Non-pigmented ciliary epithelial cell (primary cell): ENCODE measurements at places on chromosomes 1 and 21.

- no peak for DNase-seq
These were observed 10.1 kb upstream of the RHOU start for GRCh38 chr1:228725178-228725577.

GRCh38 chr1:184824691-184825323, 70.1 kb upstream of the EDEM3 start:
- no peak for DNase-seq

- DNase-seq: no peak
These were observed 40.7 kb upstream of the GPR37L1 start for GRCh38 chr1:202081992-202082391.

- DNase-seq: no peak
These were observed 34.8 kb upstream of the DUSP10 start for GRCh38 chr1:221776495-221777301.

DNA sequence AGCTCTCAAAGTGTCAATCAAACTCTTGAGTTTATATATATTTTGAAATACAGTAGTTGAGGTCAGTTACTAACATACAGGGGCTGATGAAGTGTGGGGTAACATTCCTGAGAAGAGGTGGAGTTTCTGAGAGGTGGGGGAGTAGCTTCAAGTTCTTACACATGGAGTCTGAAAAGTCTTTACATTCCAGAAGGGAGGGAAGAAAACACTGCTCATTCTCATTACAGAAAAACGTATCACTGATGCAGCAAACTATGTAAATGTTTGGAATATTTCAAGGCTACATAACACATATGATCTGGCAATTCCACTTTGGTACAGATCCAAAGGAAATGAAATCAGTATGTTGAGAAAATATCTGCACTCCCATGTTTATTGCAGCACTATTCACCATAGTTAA, 1065.8 kb upstream of the B3GALT2 start:
- DNase-seq: no peak

GRCh38 chr1:168271636-168272035, 9.0 kb upstream of the TBX19 start:
- no peak for DNase-seq

- DNase-seq: no peak
These were observed 612.2 kb upstream of the CXADR start for GRCh38 chr21:16900685-16901084.

DNA sequence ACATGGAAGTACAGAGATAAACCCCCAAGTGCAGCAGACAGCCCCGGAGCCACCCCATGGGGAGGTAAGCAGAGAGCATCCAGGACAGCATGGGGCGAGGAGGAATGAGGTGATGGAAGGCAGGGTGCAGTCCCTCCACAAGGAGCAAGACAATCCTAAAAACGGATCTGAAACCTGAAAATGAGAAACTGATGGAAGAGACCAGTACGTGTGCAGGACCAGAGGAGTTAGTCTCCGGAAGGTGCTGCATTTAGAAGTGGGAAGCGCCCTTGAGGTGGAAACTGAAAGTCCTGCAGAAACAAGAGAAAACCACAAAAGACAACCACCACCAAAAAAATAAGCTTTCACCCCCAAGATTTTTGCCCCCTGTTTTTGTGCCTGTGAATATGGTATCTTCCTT, 17.4 kb upstream of the DDOST start:
- no peak for DNase-seq

GRCh38 chr1:222521299-222522104, 26.4 kb downstream of the HHIPL2 start:
- peak; percentile 22 for DNase-seq

DNA sequence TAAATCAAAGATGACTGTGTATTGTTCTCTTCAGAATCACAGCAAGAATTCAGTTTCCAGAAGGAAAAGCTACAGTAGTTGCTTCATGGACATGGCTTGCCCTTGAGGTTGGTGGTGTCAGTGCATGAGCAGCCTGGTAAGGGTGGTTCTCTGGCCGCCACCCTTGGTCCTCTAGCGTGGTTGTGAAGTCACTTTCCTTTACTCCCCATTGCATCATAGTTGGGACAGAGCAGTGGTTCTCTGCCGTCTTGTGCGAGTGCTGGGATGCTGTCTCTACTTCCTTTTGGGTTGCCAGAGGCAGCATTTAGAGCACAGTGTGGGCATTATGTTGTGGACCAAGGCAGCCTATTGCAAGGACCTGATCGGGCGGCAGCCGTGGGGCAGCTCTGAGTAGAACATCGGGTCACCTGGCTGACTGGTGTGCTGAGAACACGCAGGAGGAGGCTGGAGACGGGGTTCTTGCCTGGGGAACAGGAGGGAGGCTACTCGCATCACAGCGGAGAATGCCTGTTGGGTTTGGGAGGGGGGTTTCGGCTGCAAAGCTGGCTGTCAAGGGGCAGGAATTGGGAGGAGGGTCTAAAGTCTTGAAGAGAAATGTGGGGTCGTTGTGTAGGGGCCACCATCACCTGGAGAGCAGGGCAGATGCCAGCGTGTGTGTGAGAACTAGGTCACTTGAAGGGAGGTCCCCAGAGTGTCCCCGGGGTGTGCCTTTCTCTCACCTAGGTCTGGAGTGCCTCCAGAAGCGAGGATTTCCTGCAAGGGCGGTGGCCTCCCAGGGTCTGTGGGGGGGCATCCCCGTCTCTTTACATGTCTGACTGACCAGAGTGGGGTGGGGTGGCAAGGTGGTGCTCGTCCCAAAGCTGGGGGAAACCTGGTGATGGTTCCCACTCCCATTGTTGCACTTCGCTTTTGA, 6.3 kb downstream of the ARF1 start:
- no peak for DNase-seq

- no peak for DNase-seq
These were observed 95.5 kb downstream of the DMRTB1 start for GRCh38 chr1:53554592-53555305.

- DNase-seq: no peak
These were observed 30.5 kb downstream of the SLC30A1 start for GRCh38 chr1:211548321-211549091.

DNA sequence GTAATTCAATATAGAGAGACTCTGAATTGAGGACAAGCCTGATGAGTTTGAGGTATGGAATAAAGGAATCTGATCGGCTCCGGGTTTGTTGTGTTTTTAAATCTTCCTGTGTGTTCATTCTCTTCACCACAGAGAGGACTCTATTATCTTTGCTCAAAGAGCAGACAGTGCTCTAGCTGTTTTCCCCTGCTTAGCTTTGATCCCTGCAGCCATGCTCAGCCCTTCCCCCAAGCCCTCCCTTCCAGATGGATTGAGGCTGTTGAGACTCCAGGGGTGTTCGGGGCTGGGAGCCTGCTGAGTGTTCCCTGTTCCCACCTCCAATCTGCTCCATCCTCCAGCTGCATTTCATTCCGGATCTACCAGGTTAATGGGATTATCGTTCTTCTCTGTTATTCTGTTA, 74.2 kb upstream of the CXADR start:
- DNase-seq: no peak

DNA sequence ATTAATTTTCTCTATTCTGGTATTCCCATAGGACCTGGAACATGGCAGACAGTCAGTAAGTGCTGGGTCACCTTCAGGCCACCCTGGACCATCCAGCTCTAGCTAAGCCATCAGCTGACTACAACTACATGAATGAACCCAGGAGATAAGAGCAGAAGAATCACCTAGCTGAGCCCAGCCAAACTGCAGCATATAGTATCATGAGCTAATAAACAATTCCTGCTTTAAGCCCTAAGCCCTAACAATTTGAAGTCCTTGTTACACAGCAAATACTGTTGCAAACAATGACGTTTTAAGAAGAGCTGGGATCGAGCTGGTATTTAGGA, 14.2 kb upstream of the CITED4 start:
- DNase-seq: no peak

DNA sequence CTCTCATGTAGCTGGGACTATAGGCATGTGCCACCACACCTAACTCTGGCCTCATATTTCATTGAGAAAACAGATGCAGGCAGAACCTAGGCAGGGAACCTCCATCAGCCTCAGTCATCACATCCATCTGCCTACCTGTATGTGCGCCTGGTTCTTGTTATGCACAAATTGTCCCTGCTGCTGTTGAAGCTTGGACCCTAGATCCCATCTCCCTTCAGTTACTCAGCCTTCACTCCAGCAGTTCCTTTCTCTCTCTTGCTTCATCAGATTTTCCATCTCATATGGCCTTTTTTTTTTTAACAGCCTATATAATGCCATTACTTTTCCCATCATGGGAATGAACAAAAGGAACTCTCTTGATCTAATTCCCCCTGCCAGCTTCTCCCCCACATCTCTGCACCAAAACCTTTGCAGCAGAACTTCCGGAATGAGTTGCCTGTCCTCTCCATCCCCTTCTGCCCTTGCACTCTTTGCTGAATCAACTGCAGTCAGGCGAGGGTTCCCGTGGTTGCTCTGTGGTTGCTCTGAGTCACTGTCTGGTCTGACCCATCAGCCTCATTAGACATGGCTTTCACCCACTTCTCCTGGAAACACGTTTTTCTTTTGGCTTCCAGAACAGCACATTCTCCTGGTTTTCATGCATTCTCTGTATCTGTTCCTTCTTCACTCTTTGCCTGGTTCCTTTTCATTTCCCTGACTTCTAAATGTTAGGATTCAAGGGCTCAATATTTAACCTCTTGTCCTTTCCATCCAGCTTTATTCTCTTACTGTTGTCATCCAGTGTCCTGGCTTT, 41.5 kb downstream of the UBE4B start:
- DNase-seq: peak; percentile 96
